ENCODE measurements at places on chromosomes 1 and 21. TPM values are rescaled to one million over a fixed set of nuclear protein-coding genes. Genes with fewer than 3 reads are reported as not detected.

RBM11 gene
- 0.61 TPM for total RNA-seq

DNA sequence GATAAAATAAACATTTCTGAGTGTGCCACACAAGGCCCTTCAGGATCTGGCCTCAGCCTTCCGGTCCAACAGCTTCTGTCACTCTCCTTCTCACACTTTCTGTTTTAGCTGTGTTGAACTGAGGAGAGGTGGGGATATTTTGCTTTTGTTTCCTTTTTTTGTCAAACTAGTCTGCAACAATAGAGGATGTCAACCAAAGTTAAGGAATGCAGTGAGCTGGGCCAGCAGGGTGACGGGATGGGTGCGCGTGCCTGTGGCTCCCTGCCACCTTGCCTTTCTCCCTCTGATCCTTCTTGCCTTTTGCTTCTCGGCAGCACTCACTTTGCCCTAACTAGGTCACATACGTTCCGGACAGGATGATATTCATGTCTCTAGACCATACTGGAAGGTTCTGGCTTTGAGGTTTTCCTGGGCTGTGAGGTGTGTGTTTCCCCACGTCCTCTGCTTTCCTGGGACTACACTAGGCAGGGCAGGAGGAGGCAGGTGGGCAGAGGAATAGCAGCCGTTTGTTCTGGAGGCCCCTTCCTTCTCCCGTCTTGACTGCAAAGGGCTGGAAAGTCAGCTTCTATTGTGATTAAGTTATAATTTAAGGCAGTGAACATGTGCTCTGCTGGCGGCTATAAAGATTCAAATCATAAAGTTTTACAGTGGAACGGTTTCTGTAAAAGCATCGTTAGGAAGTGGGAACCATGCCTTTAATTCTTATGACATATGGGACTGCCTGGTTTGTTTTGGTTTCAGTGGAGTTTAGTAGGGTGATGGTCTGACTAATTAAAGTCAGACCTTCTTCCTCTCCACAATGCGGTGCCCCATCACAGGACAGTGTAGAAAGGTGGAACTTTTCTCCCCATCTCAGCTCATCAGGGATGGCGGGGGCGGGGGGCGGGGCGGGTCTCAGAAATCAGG is 67.8 kb downstream of the RNF220 start:
- DNase-seq, result no peak

GRCh38 chr21:28487455-28488070 is 505.1 kb downstream of the LTN1 start:
- DNase-seq, result no peak

- peak; percentile 22 for DNase-seq
These were observed 1.9 kb downstream of the FAM110D start for GRCh38 chr1:26160527-26161414.

DNA sequence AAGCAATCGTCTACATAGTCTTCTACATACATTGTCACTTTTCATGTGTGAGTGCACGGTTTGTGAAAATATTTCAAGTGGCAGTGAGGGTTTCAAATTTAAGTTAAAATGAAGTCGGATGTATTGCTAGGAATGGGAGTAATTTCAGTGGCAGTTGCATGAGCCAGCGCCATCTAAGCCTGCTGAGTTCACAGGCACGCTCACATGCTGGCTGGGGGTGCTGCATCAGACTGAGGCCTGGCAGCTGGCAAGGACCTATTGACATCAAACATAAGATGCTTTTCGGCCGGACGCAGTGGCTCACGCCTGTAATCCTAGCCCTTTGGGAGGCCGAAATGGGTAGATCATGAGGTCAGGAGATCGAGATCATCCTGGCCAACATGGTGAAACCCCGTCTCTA is 80.7 kb downstream of the UBE4B start:
- DNase-seq, result no peak

LHX4 gene
- 0.12 TPM for total RNA-seq

BMP8A gene
- total RNA-seq, result 3.8 TPM

DNASE2B gene
- total RNA-seq, result 0.59 TPM

DNA sequence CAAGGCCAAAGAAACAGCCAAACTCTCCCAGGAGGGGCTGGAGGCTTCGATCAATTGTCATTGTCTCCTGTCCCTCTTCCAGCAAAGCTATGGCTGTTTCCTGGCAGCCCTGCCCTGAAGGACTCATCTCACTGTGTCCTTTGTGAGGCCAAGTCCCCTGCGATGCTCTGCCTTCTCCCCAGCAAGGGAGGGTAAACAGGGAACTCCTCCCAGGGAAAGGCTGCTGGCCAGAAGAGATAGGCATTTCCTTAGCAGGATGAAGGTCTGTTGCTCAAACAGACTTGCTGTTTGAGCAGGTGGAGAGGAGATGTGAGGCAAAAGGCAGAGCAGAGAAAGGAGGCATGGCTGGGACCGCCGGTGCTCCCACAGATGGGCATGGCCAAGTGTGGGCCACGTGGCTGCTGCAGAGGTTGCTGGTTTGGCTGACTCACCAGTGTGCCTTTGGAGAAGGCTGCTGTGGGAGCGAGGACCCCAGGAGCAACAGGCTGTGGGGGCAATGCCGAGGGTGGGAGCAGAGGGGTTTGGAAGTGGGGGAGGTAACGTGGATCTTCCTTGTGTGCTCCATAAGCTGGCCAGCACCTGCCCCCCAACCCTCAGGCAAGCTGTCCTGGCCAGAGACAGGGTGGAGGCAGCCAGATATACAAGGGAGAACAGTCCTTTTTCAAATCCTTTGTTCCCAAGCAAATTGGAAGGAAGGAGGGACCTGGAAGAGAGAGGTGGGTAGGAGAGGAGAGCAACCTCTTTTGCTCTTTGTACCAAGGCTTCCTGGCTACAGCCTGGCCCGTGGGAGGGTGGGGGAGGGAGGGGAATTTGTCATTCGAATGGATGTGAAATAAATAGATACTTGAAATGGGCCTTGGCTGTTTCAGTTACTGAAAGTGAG is 449.8 kb downstream of the SIPA1L2 start:
- DNase-seq, result no peak

DNA sequence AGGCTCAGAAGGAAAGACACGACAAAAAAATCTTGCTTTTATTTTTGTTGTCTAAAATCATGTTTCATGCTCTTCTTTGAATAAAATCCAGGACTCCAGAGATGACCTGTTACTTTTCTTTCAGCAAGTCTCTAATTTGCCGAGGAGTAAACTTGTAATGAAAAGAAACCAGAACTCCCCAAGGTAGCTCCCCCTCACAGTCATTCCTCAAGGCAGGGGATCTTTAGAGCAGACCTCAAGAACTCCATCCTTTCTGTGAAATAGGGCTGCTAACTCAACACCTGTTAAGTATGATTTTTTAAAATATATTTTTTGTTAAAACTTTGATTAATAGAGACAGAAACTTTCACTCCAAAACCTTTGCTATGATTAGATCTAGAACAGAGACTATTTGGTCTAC is 82.7 kb upstream of the ABCD3 start:
- DNase-seq, result no peak

DNA sequence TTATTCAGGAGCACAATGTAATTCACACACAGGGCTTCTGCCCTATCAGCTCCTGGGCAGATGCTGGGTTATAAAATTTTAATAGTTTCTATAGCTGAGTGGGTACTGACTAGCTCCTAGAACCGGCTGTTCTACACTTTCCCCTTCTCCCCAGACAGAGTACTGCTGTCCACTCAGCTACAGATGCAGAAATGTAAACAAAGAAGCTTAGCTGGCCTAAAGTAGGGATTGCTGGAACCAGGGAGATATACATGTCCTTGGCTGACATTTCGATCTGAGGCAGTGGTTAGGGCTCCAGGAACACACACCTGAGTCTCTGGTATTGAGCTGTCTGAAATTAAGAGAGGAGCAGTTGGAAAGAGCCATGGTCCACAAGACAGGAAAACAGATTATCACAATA is 211.5 kb upstream of the USP24 start:
- DNase-seq, result no peak

FAM110D gene
- total RNA-seq, result 1.0 TPM

DNA sequence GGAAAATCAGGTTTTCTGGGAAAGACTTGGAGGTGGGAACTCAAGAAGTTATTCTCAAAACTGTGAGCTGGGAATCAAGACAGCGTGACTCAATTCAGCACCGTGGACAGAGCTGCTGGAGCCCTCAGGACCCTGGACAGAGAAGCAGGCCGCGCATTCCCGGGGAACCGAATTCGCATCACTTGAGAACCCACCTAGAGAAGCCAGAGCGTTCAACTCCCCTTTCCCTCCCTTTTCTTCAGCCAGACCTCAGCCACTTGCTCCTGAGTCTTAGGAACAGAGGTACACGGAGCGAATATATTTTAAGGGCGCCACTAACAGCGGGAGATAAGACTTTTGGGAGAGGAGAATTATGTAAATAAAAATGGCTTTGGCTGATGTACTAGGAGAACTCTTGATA is 2.0 kb upstream of the LIN28A start:
- peak; percentile 89 for DNase-seq

SHE gene
- 1.1 TPM for total RNA-seq

DNA sequence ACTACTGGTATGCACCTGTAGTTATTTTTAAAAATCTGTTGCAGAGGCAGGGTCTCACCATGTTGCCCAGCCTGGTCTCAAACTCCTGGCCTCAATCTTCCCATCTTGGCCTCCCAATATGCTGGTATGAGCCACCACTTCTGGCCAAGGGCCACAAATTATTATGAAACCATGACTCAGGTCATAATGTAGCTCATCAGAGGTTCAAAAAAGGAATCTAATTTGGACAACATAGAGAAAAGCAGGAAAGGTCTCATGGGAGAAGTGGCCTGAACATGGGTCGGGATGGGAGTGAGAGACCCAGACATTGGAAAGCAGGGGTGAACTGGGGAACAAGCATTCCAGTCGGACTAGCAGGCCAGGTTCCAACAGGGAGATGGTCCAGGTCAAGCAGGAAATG is 45.2 kb upstream of the C1orf198 start:
- no peak for DNase-seq

- DNase-seq, result no peak
These were observed 70.9 kb upstream of the NBPF4 start for GRCh38 chr1:108314815-108315214.

DNA sequence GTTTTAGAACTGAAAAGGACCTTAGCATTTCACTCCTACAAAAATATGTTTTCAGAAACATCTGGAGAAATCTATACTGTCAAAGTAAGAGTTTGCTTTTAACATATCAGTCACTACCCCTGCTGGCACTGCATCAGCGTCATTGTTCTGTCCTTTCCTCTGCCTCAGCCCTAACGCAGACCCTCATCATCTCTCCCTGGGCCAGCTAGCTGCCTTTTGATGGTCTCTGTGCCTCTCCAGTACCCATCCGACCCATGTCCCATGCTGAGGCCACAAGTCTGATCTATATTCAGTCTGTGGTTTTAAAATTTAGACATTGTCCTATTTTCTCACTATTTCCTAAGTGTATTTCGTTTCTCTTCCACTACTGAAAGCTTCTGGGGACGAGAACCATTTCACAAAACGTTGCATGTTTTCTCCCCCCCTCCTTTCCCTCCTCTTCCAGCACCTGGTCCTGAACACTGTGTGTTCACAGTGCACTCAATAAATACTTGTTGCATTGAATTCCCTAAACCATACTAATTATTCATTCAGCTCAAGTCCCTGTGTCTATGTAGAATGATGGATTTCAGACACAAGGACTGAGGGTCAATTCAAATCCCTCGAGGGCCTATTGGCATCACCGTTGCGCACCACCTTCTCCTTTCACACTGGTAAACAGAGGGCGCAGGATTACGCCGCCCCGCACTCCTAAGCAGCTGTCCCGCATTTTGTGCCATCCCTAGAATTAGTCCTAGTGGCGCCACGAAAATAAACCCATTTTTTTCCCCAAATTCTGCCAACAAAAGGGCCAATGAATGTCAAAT is 53.4 kb downstream of the CD2 start:
- DNase-seq, result no peak

GRCh38 chr1:198443365-198444233 is 96.9 kb downstream of the ATP6V1G3 start:
- DNase-seq, result no peak

DNA sequence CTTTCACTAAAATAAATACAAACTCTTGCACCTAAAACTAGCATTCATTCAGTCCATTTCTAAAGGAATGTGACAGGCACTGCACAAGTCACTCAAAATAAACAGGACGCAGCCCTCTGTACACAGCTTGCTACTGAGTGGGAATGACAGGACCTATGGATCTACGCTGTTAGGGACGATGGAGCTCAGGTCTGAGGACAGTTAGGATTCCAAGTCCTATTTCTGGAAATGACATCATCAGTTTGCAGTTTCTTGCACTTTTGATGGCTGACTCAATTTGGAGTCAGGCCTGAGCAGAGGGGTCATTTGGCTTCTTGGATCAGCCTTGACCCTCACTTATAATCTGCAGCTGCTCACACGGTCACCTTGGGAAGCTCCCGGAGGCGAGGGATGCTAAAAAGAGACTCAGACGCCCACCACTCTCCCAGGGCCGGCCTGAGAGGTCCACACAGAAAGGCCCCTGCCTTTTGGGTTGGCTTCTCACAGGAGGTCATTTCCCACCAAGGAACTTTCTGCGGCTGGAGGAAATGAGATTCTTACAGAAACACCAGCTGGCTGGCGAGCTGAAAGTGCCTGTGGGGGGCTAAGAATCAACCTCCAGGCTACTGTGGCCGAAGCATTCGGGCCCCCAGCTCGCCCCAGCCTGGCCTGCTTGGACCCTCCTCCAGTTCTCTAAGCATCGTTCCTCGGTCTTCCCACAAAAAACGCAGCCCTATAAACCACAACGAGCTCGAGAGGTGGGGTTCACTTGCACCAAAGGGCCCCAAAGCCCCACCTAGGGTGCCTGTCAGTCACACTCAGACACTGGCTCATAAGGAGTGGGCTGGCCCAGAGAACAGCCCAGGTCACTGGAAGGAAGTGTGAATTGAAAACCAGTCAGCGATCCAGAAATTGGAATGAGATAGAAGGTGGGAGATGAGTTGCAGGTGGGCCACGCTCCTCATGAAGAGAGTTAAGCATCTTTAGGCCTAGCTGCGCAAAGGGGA is 8.9 kb upstream of the PDE9A start:
- DNase-seq, result no peak

DNA sequence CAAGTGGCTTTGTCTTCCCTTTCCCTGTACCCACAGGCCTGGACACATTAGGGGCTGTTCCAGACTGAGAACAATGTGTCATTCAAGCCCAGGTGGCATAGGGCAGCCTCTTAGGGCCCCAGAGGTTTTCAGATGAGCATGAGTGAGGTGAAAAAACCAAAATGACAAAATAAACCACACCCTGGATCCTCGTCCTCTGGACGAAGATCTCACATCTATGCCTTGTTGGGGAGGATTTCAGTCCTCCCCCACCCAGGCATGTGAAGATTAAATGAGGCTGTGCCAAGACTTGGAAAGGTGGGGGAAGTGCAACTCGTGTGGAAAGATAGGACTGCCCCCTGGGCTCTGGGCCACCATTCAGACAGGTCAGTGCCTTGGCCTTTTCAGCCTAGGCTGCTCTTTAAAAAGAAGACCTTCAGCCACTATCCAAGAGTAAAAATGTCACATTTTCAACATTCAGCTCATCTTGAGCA is 32.8 kb upstream of the IL19 start:
- no peak for DNase-seq

DNA sequence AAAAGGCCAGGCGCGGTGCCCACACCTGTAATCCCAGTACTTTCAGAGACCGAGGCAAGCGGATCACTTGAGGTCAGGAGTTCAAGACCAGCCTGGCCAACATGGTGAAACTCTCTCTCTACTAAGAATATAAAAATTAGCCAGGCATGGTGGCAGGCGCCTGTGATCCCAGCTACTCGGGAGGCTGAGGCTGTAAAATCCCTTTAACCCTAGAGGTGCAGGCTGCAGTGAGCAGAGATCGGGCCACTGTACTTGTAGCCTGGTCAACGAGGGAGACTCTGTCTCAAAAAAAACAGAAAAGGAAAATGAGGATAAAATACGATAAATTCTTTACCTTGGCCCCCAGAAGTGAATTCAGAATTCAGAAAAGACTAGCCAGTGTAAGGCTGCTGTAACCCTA is 1.6 kb downstream of the TMEM50B start:
- no peak for DNase-seq
